ENCODE measurements at places on chromosomes 7 and 10.
A peak's percentile ranks its signal among the peaks of the same experiment; 100 is the strongest.

GRCh38 chr7:102874966-102875365, 37.8 kb upstream of the LRRC17 start:
- DNase-seq: no peak

- no peak for DNase-seq
These were observed 123.3 kb upstream of the GHITM start for GRCh38 chr10:84015877-84016595.

DNA sequence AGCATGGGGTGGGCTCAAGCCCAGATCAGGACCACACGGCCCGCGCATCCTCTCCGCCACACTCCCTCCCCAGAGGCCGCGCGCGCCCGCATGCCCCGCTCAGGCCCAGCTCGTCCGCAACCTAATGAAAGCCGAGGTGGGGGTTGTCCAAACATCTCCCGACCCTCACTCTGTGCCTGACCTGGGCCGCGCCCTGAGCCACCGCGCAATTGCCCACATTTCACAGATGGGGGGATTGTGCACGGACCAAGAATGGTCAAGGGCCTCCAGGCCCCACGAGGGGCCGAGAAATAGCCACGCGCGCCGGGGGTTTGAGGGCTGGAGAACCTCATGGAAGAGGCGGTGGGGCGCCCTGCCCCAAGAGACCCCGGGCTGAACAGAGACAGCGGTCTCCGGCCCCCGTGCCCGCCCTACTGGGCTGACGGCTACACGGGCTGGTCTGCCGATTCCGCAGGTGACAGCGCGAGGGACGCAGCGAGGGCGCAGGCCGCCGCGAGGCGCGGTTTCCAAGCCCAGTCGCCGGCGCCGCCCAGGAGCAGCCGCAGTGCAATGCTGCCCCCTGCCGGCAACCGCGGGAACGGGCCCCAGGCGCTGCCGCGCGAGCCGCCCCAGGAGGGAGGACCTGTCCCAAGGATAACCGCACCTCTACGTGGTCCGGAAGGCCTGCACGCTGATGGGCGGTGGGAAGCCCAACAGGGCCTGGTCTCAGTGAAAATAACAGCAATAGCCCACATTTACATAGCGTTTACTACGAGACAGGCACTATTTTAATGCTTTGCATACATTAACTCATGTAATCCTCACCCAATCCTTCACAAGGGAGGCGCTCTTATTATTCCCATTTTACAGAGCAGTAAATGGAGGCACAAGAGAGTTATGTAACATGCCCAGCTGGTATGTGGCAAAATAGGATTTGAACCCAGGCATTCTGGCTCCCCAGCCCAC, 10.5 kb upstream of the GRID1 start:
- DNase-seq: peak; percentile 80

- DNase-seq: no peak
These were observed 73.3 kb upstream of the NKX6-2 start for GRCh38 chr10:132859084-132859855.

GRCh38 chr10:32349968-32350738, 3.2 kb upstream of the EPC1 start:
- no peak for DNase-seq

- no peak for DNase-seq
These were observed 297.5 kb downstream of the GFRA1 start for GRCh38 chr10:115975506-115975905.

DNA sequence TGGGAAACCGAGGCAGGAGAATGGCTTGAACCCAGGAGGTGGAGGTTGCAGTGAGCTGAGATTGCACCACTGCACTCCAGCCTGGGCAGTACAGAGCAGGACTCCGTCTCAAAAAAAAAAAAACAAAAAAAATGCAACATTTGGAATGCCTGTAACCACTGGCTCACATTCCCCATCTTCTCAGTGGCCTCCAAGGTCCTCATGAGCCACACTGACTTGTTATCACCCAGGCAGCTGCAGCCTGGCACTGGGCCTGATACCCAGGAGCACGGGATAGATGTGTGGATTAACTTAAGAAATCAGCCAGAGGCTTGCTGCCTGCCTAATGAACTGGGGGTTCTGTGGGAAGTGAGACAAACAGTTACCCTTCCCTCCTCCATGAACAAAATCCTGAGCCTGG, 23.0 kb downstream of the JCAD start:
- DNase-seq: no peak

DNA sequence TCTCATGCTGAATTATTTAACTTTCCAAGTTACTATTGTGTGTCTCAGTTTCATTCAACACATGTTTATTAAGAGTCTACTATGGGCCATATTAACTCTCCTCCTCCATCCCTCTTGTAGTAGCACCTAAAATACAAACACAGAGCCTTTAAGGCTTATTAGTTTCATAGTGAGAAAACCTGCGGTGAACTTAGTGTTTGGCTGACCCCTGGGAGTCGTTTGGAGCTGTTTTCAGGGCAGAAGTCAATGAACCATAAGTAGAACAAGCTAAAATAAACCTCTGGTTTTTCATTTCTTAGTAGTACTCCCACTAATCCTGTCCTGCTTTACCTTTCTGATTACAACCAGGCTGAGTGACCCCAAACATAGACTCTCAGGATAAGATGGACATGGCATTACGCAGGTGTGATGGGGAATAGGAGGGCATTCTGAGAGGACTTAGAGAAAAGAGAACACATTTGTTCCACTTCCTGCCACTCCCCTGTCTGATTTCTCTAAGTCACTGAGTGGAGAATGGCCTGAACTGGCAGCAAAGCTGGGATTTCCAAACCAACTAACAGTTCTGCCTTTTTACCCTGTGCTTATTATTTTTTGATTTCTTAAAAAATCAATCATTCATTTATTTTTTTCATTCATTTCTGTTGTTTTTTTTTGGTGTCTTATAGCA, 74.5 kb downstream of the LRMDA start:
- no peak for DNase-seq

DNA sequence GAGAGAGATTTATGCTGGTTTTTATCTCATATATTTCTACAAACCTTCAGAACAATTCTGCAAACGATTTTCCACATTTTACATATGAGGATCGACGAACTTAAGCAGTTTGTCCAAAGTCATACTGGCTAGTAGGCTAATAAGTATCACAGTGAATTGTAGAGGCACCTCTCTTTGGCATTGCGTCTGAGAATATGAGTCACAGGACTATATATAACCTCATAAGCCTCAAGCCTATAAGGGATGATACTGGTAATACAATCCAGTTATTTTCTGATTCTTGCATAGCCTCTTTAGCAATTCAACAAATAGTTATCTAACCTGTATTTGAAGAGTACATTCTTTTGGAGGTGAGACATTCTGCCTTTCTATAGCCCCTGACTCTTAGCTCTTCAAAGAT, 129.8 kb downstream of the GPR158 start:
- DNase-seq: no peak

DNA sequence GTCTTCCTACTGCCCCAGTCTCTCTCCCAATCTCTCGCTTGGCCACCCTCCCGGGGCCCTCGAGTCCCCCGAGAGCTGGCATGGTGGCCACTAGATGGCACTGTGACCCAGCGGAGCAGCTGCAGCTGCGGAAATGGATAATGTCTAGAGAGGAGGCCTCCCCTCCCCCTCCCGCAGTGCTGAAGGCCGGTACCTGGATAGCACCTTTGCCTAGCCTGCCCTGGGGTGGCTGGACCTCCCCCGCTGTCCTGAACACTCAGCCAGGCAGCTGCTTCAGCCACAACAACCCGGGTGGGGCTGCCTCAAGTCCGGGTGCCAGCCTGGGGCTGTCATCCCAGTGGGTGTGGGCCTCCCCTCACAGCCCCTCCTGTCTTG, 65.2 kb downstream of the GOLGA7B start:
- peak; percentile 73 for DNase-seq

DNA sequence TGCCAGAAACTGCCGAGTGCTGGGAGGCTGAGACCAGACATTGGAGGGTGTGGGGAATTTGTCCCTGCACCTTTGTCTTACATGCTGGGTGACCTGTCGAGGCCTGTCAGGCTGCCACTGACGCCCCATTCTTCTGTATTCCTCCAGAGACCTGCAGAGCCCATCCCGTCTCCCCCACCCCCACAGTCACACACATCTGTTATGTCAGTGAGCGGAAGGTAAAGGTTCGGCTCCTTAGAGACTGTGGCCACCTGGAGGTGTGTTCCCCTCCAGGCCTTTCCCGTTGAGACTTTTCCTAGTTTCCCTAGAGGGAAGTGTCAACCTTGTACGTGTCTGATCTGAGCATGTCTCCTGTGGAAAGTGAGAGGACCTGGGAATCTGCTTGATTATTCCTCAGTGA, 84.5 kb downstream of the ATXN7L1 start:
- DNase-seq: no peak

DNA sequence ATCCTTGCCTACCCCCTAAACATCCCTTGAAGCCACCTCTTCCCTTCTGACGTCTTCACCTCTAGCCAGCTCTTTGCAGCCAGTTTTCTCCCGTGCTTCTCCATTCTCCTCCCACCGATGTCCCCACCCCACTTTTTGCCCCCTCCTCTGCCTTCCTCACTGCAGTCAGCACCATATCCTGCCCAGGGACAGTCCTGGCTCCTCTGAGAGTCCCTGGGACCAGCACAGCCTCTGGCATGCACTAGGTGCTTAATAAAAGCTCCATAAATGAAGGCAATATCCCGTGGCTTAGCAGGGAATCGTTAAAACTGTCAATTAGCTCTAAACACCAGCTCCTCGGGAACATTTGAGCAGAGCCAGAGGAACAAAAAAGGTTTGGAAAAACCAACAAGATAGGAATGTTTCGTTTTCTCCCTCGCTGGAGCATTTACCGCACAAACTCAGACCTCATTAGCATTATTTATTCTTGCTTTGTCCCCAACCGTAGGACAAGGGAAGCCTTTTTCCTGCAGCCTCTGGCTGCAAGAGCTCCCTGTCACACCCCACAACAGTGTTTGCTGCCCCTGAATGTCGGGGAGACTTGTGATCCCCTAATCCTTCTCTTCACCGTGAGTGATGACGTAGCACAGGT, 16.1 kb downstream of the MYL10 start:
- no peak for DNase-seq

GRCh38 chr7:117322741-117323304, at the start of gene WNT2:
Gene WNT2 (minus strand): TSS chr7:117323058. CDS start chr7:117322989, 69 bp downstream.
- no peak for DNase-seq

GRCh38 chr7:151336027-151336708, 5.4 kb upstream of the NUB1 start:
- DNase-seq: no peak

DNA sequence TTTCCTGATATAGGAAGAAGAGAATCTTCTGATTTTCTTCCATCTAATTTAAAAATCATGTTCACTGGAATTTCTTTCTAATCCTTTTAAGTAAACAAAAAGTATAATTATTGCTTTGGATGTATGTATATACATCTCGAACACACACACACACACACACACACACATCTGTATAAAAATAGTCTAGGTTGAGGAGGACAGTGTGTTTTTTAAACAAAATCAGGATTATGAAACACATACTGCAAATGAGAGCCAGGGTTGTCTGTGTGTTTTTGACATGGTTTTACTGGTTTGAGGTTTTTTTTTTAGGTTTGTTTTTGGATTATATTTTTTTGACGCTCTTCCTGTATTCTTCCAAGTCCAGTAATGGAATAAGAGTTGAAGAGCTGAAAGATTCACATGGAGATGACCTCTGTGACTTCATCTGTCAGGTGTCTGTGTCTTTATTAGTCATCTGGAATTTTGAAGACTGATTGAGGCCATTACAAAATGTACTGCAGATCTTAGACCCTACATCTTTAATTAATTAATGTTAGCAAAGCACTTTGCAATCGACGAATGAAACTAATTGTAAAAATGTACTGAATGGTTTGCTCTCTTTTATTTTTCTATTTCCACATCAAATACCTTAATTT, 237.1 kb downstream of the SUGCT start:
- no peak for DNase-seq

GRCh38 chr10:28975891-28976531, 298.7 kb downstream of the BAMBI start:
- DNase-seq: no peak

DNA sequence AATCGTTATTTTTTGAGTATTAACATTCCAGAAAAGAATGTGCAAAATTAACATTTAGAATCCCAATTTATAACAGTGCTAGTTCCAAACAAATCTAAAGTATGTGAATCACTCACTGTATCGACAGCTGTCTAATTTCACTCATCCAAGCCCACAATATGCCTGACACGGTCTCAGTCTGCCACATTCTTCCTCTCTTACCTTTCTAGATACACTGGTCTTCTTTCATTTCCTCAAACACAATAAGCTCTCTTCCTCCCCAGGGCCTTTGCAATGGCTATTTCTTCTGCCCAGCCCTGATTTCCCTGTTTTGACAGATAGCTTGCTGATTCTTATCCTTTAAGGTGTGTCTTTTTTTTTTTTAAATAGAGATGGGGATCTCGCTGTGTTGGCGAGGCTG, 48.8 kb downstream of the UBE2H start:
- no peak for DNase-seq

- no peak for DNase-seq
These were observed 10.9 kb upstream of the INPP5A start for GRCh38 chr10:132526676-132527075.

DNA sequence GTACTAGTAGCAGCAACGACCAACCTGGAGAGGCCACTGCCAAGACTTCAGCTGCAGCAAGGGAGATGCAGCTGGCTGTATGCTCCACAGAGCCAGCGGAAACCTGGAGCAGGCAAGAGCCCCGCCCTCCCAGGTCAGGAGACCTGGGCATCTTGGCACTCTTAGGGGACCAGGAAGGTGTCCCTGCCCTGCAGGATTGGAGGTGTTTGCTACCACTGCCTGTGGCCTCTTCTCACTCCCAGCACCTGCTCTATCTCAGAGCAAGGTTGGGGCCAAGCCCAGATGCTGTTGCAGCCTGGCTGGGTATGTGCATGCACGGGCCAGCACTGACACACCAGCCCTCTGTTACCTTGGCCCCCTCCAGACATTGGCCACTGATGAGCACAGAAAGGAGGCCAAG, 1512.8 kb downstream of the REEP3 start:
- no peak for DNase-seq

GRCh38 chr10:126749015-126749655, 78.6 kb upstream of the C10orf90 start:
- no peak for DNase-seq

DNA sequence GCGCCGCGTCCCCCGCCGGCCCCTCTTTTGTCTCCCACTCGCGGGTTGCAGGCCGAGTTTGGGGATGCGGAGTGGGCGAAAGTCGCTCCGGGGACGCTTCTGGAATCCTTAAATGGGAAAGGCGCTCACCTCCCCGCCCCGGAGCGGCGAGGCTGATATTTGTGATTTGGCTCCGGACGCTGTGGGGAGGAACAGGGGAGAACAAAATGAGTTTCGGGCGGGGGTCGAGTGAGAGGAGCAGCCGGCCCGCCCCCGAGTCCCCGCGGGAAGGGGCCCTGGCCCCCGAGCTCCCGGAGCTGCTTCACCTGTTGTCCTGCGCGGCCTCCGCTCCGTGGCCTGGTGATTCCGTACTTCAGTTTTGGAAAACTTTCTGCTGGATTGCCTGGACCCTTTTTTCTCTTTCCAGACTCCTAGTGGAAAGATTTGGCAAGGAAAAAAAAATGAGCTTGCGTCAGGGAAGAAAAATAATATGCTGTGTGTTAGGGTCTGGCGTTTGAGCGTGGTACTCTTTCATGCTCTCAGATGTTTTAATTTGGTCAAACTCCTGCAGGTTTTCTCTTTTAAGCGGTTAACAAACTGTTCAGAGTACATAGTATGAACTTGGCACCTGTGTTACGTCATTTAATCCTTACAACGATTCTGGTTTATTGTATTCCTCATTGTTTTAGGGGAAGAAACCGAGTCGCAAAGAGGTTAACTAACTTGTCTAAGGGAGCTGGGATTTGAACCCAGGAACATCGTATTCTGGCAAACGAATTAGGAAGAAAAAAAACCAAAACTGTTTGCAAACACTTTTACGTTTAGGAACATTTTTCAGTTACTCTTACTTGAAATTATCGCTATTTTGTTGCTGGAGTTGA, 924 bp downstream of the BMPR1A start:
- DNase-seq: no peak

GRCh38 chr10:103535595-103535994, 42.1 kb downstream of the NEURL1 start:
- DNase-seq: peak; percentile 42

Data from ascending aorta (tissue), 2 donors.